ENCODE measurements at places on chromosomes 1 and 21. TPM values are rescaled to one million over a fixed set of nuclear protein-coding genes. Genes with fewer than 3 reads are reported as not detected.

Gene ZSWIM5
- 1.6 TPM for total RNA-seq

Gene RGS8
- total RNA-seq = not detected

- H3K4me1 ChIP-seq = peaks cover 9% of the 10 kb centered on the region
- DNase-seq = no peak
- peak within 1 kb of the TSS; percentile 74 for H3K4me3 ChIP-seq
- H3K27me3 ChIP-seq = peaks cover 31% of the 10 kb centered on the region
Measured at GRCh38 chr1:224615861-224616755, at the start of gene CNIH3. Gene CNIH3, plus strand, starts transcription at chr1:224616317. Its CDS starts 858 bp downstream, at chr1:224617175.

DNA sequence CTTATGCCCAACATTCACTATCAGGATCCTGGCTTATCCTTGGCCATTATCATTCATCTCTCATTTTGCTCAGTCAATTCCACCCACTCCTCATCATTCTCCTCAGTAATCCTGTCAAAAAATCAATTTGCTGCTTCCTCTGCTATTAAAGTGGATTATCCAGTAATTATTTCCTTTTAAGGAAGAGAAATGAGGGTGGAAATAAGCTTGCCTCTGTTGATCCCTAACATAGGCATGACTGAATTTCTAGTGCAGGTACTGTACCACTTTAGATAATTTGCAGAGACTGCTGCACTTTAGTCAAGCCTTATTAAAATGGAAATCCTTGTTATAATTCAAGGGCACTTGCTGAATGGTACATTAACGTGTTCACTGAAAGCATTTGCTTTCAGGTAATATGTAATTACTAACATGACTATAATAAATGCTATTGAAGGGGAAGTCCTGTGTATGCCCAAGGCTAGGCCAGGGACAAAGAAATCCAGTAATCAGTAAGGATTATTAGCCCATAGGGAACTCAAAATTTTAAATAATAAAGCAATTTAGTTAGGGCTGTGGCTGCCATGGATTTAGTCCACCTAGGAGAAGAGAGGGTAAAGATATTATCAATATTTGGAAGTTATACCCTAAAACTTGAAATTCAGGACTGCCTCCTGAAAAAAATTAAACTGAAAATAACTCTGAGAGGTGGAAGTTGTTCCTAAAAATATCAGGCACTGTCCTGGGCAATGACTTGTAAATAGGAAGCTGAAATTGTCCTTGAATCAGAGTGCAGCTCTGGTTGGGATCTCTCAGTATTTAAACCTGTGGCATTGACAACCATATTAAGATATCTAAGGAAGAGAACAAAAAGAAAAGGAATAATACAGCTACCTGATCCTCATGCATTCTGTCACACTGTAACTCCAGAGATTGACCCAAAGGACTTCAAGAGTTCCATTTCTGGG, 43.4 kb downstream of the RGS2 start:
- no peak overlapping the region for H3K4me3 ChIP-seq
- H3K36me3 ChIP-seq = no peaks in the 10 kb centered on the region
- no peak overlapping the region for H3K27ac ChIP-seq
- H3K27me3 ChIP-seq = no peaks in the 10 kb centered on the region
- H3K4me1 ChIP-seq = no peaks in the 10 kb centered on the region

Gene REN
- not detected for total RNA-seq

All from T-cell (primary cell).